ENCODE measurements at places on chromosomes 4 and X. TPM values are rescaled to one million over a fixed set of nuclear protein-coding genes. Genes with fewer than 3 reads are reported as not detected.

DNA sequence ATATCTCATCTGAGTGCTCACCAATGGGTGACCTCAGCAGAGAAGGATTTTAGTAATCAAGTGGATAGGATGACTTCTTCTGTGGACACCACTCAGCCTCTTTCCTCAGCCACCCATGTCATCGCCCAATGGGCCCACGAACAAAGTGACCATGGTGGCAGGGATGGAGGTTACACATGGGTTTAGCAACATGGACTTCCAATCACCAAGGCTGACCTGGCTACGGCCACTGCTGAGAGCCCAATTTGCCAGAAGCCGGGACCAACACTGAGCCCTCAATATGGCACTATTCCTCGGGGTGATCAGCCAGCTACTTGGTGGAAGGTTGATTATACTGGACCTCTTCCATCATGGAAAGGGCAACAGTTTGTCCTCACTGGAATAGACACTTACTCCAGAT is 97.4 kb downstream of the LCORL start:
- DNase-seq: no peak

DNA sequence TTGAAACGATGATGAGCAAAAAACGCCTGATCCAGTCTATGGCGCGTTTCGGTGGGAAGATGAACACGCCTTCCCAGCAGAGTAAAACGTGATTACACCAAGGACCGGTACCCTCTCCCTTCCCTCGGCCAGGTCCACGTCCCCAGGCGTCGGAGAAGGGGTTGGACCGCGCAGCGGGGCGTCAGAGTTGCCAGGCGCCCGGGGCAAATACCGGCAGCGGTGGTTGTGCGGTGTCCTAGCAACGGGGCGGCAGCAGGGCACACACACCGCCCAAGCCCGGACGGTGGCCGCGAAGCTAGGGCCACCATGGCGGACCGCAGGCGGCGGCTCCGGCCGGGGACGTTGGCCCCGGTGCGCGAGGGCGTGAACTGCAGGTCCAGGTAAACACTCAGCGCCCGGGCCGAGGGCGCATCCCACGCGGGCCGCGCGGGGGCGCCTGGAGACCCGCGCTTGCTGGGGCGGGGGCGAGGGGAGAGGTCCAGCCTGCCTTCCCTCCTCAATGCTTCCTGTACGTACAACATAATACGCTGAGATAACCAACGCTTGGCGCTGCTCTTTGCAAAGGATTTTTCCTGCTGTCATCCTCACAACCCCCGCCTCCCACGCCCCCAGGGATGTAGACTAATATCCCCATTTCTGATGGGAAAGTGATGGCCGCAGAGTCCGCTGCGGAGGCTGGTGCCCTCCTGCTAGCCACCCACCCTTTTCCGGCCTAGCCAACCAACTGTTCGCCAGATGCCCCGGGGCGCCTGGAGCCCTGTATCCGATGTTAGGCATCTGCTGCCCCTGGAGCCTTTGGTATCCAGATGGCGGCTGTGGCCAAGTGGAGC is at the start of gene FAM47E:
FAM47E (plus strand) TSS at position 281 of the 830 bp plus-strand sequence; CDS start at position 307, 26 bp downstream.
- DNase-seq: no peak

DNA sequence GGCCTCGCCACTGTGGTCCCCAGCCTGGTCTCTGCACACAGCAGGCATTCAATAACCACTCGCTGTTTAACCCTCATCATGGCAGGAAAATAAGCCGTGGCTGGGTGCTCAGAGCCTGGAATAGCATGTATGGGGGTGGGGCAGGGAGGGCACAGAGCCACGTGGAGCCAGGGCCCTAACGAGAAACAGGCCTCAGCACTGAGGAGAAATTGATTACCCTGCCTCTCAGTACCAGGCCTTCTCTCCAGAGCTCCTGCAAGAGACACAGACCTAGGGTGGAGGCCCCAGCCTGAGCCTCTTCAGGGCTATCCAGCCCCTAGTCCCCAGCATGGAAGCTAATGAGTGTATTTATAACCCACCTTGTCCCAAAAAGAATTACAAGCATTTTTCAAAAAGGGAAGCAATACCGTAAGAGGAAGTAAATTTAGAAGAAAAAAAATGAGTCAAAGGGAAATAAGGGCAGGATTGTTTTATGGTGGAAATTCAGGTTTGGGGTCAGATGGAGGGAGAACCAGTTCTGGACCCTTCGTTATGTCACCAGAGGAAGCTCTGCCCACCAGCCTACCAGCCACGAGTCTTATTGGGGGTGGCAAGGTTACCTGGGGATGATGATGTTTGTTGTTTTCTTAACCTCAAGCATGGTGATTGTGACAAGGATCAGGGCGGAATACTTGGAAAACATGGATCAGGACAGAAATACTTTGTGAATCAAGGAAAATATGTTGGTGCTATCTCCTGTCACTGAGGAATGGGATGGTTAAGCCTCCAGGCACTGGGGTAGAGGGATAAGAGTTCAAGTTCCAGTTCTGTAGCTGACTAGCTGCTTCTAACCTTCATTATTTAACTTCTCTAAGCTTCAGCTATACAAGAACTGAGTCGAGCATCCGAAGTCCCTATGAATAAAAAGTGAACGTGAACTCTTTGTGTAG is 101.9 kb upstream of the RBPJ start:
- no peak for DNase-seq

OPN1MW gene
- total RNA-seq: not detected

- DNase-seq: no peak
Observed at GRCh38 chr4:168717847-168718246, 221.0 kb downstream of the PALLD start.

- DNase-seq: no peak
Observed at GRCh38 chr4:41622787-41623186, 84.8 kb downstream of the LIMCH1 start.

MTHFD2L gene
- 13.9 TPM for total RNA-seq

- no peak for DNase-seq
Observed at GRCh38 chr4:14478504-14478903, 523.8 kb upstream of the CPEB2 start.

GRCh38 chr4:162056990-162057389 is 106.8 kb downstream of the FSTL5 start:
- DNase-seq: no peak

GRCh38 chrX:2781226-2781571 is 29.4 kb downstream of the XG start:
- no peak for DNase-seq

- DNase-seq: no peak
Observed at GRCh38 chrX:259692-260355, 21.4 kb upstream of the PLCXD1 start.

GRCh38 chr4:80138551-80139538 is 58.5 kb upstream of the PRDM8 start:
- no peak for DNase-seq

MAGEC1 gene
- not detected for total RNA-seq

GRCh38 chr4:44160776-44161367 is 287.7 kb downstream of the KCTD8 start:
- no peak for DNase-seq

- DNase-seq: no peak
Observed at GRCh38 chrX:124392794-124393193, 46.4 kb downstream of the SH2D1A start.

- DNase-seq: no peak
Observed at GRCh38 chr4:111632641-111633151, 512.6 kb upstream of the FAM241A start.

POU4F2 gene
- total RNA-seq: not detected

SLC9B1 gene
- 0.37 TPM for total RNA-seq

SYP gene
- 3.3 TPM for total RNA-seq

PCDH19 gene
- total RNA-seq: 3.0 TPM

- DNase-seq: no peak
Observed at GRCh38 chrX:50769389-50770063, 44.5 kb downstream of the SHROOM4 start.

DNA sequence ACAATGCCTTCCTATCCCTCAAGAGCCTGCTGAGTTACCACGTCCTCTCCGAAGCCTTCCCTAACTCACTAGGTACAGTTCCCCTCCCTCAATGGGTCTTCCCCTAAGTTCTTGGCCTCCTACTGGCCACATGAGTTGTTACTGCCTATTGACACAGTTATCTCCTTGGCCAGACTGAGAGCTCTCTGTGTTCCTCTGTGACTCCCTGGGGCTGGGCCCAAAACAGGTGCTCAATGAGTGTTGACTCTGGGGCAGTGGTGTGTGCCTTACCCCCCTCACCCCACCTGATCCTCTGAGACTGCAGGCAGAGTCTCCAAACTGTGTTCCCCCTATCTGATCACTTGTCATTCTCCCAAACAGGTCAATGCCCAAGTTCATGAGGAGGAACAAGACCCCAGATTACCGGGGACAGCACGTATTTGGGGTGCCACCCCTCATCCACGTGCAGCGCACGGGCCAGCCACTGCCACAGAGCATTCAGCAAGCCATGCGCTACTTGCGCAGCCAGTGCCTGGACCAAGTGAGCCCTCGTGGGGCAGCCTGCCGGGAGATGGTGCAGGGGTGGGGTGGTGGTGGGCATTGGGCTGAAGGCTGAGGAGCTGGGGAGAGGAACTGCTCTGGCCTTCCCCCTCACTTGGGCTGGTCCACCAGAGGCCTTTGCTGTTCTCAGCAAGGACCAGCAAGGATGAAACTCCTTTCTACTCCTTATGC is 72.6 kb downstream of the STARD8 start:
- no peak for DNase-seq

DNA sequence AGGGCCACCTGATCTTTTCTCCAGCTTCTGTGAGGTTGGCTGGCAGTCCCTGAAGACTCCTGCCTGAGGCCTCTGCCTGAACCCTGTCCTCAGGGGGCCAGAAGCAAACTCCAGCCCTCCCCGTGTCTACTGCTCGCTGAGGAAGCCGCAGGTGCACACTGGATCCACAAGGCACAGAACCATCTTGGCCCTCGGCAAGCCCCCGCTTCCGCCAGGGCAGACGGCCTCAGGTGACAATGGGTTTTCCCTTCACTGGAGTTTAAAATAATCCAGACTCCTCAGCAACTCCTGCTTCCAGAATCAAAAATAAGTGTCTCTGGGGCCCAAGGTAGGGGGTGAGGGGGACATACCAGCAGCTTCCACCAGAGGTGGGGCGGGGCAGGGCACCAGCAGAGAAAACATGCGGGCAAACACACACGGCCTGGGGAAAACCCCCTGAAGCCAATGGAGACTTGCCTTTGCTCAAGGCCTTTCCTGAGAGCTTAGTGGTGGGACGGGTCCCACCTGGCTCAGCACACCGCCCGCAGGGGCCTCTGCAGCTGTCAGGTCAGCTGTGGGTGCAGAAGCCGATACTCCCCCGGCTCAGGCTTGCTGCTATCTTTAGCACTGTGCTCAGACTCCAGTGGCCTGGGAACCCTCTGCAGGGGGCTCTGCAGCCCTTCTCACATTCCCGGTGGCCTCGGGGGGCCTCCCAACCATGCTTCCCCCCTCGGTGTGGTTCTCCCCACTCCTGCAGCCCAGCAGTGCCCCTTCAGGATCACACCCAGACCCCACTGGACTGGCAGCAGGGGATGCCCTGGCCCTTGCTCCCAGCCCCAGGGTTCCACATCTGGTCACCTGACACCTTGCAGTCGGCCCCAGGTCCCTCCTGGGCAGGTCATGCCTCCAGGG is 1.9 kb downstream of the MYL5 start:
- no peak for DNase-seq

DNA sequence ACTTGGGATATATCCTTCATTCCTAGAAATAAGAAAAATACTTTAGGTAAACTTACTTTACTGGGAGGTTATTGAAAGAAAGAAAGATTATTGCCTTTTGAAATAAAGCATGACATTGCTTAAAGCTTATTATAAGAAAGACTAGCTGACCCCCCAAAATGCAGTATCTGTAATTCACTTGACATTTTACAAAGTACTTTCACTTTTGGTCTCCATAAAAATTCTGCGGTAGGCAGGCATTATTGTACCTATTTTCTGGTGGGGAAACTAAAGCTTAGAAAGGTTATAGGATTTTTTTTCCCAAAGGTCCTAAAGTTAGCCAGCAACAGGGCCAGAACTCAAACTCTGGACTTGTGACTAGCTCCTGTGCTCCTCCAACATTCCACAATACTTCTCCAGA is 29.7 kb upstream of the TXK start:
- DNase-seq: no peak

GRCh38 chr4:71230271-71231128 is 108.3 kb upstream of the SLC4A4 start:
- no peak for DNase-seq

RAB9B gene
- total RNA-seq: 0.60 TPM

CLTRN gene
- total RNA-seq: not detected

GRCh38 chr4:6889736-6890324 is 19.8 kb upstream of the TBC1D14 start:
- no peak for DNase-seq

DNA sequence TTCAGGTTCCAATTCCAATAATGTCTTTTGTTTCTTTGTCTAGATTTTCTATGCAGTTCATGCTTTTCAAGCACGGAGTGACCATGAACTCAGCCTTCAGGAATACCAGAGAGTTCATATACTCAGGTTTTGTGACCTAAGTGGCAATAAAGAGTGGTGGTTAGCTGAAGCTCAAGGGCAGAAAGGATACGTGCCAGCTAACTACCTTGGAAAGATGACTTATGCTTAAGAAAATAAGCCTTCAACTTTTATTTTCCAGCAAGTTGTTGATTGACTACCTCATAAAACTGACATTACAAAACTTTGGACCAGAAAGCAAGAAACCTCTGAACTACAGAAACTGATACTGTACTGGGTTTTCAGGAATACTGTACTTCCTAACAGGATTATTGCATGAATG is 30.8 kb downstream of the INTS12 start:
- DNase-seq: no peak

DNA sequence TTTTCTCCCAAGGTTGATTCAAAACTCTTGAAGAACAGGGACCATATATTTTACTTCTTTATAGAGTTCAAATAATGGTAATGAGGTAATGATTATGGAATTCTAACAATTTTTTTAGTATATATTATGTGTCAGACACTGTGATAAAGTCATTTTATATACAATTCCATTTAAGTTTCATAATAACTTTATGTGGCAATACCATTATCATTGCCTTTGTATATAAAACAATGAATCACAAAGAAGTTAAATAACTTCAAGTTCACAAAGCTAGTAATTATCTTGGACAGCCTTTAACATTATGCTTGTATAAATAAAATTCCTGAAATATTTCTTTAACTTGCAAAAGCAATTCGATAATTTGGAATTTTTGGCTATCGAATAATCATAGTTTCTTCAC is 20.6 kb downstream of the MAGEC1 start:
- DNase-seq: no peak

TENM3 gene
- total RNA-seq: 47.2 TPM

GRCh38 chr4:141711211-141711610 is 74.8 kb downstream of the IL15 start:
- DNase-seq: no peak

TBX22 gene
- total RNA-seq: not detected

BEND2 gene
- total RNA-seq: not detected

DNA sequence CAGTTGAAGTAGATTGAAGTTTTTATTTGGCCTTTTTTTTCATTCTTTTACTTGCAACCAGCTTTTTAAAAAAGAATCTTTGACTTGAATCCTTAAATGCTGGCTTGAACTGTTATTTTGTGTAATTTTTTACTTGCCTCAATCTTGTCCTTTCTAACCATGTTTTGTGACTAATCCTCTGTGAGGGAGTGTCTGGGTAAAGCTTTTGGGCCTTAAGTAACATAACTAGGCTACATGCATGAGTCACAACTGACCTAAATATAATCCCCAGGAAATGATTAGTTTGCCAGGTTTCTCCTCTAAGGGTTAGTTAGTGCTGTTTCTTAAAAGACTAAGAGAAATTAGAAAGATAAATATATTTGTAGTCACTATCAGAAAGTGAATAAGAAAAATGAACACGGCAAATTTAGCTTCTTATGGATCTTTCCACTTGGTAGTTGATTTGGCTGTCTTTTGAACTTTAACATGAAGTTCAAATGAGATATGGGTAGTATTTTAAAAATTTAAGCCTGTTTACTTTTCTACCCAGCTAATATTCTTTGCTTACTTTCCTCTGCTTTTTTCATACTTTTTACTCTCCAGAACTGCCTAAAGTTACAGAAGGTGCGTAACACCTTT is 13.0 kb downstream of the EXOC1 start:
- no peak for DNase-seq

PAK3 gene
- 1.6 TPM for total RNA-seq
